ENCODE measurements at places on chromosomes 5 and 9.

- peak; percentile 77 for DNase-seq
Measured at GRCh38 chr9:97740848-97741821, 44.0 kb upstream of the XPA start.

GRCh38 chr5:93586736-93587596 lies 3.9 kb downstream of the NR2F1 start:
- no peak for DNase-seq

DNA sequence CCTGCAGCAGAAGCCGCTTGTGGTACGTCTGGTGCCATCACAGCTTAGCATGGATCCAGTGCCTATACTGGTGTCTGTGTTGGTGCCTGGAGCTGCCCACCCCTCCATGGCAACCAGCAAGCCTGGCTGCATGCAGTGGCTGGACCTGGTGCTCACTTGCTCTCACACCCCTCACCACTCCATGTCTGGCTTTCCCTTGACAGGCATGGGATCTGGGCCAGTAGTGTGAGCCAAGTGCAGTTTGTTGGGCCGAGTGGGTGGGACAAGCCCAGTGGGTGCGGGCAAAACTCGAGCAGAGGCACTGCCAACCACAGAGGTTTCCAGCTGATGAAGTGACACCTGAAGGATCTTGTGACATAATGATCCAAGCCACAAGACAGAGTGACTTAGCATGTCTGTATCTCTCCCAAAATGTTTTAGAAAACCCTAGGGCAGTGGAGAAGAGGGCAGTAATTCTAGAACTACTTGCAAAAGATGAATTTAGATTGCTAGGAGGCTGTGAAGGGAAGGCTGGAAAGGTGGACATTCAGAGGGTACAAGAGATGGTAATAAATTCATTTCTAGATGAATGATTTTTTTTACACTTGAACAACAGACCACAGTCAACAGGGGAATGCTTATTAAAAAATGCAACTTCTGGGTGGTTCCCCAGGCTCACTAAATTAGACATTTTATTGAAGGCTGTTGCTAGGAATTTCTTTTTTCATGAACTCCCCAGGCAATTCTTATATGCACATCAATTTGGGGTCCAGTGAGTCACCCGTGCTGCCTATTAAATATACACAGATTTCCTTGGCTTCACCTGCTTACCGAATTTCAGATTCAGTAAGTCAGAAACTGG lies 660.3 kb downstream of the TLR4 start:
- DNase-seq: no peak

DNA sequence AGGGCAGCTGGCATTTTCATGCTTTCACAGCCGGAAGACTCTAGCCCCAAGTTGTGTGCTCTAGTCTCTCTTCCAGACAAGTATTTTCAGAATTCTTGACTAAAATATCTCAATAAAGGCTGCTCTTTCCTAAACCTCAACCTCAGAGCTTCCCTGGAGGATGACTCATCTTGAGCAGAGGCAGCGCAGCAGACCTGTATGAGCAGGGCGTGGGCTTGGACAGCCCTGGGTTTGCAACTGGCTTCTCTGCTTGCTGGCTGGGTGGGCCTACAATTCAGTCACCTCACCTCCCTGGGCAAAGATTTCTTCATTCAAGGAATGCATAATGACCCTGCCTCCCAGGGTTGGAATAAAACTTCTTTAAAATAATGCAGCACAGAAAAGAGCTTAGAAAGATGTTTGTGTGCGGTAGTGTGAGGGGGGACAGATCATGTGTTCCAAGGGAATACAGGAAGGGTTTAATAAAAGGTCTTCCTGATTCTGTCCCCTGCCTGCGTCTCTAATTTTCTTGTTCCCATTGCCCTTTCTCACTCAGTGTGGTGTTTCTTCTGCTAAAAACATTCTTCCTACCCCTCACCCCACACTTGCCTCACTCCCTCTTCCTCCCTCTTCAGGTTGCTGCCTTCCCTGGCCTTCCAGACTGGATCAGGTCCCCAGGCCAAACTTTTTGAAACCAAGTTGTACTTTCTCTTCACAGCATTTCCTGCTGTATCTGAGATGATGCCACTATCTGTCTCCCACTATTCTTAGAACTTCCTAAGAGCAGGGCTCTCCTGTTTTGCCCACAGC lies 39.4 kb upstream of the MAP1B start:
- DNase-seq: peak; percentile 14

- DNase-seq: no peak
Measured at GRCh38 chr5:14700478-14701436, 36.2 kb downstream of the OTULIN start.

DNA sequence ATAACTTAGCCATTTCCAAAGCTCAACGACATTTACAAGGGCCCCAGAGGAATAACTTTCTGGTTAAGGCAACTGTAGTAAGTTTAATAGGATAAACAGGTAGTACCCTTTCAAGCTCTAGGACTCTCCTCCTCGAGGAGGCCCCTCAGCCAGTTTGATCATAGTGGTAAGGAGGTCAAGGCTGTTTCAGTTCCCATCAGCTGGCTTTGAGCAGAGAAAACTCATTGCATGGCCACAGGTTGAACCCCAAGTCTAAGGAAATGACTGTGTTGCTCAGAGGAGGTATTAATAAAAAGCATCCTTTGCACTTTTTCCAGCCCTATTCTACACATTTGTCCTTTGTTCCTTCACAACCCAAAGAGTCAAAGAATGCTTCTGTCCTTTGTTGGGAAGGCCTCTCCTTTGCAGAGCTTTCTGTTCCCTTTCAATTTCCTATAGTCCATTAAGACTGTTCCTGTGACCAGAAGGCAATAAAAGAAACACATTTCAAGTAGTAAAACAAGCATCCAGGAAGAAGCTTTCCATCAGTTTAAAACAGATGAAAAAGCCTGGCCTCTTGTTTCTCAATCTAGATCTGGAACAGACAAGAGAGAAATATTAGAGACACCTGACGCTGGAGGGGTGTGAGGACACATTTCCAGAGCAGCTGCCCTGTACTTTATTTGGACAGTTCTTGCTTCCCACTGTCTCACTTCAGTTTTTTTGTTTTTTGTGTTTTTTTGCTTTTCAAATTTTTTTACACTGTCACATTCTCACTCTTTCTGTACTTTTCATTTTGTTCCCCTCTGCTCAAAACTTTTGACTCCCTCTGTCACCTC lies 54.1 kb downstream of the PRRC1 start:
- no peak for DNase-seq

DNA sequence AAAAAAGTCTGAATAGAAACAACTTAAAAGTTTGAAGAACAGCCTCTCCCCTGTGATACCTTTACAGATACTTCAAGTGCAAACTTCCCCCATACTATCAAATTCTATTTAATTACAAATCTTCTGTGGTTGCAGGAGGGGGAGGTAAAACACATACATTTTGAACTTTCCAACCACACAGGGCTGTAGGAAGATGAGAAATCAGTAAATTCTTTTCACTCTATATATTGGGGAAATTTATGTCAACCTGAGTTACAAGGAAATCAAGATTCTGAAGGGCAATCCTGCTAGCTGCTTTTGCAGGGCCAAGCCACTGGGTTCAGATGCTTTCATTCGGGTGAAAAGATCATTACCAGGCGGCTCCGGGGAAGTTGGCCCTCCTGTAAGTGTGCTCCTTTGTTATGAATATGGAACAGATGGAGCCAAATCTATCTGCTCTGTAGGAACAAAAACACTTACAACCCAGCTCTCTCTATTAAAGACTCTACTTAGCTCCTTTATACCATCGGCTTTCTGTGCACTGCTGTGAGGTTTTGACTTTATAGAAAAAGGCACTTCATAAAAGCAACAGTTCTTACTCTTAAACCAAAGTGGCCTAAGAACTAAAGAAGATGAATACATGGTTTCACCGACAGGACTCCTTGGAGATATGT lies 269.1 kb downstream of the EFNA5 start:
- DNase-seq: no peak

DNA sequence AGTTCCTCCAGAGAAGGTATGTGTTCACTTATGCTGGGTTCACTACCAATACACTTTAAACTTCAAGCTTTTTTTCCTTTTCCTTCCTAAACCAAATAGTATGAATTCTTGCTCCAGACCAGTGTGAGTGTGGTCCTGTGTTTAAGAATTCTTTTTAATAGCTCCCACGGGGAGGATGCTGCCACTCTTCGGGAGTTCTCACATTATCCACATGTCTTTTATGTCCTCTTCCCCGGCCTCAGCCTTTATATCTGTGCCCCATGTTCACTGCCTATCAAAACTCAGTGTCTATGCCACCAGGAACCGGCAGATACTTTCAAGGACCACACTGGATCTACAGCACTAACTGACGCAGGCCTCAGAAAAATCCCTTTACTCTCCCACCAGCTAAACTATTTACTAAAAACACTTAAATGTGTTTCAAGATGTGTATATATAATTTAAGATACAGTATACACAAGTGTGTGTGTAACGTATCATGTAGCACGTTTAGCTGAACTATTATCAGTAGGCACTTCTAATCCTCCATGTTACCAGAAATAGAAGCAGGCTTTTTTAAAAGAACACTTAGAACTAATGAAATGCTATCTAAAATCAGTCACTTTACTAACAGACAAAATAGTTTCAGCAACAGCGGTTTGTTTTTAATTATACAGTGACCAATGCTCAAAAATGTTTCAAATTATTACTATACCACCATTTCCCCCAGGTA lies 88.0 kb downstream of the PLPP1 start:
- DNase-seq: no peak

DNA sequence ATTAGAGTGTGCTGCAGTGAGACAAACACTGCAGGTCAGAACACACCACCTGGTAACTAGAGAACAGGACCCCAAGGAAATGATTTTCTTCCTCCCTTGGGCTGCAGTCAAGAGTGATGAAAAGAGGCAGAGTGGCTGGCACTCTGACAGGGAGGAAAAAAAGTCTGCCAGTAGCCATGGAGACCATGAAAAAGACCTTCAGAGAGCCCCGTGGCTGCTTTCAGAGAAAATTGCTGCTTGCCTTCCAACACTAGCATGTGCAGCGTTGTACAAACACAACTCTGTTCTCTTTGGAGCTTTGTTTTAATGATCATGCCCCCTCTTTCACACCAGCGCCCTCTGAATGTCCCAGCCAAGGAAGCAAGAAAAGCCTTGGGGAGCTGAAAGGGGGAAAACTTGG lies 68.8 kb downstream of the ANKRD55 start:
- DNase-seq: no peak

DNA sequence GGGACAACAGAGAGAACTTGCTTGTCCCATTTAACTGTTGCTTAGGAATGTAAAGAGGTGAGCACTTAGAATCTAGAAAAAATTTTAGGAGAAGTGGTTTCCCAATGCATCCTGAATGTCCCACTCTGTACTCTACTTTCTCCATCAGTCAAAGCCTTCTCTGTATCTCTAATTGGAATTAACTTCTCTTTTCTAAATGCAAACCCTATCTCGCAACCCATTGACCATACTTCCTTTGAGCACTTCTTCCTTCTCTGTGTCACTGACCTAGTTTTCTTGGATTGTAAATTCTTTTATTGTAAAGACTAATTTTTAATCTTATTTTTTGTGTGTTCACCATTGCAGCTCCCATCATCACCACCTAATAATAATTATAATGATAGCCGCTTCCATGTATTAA lies 33.3 kb downstream of the ADRB2 start:
- DNase-seq: no peak

DNA sequence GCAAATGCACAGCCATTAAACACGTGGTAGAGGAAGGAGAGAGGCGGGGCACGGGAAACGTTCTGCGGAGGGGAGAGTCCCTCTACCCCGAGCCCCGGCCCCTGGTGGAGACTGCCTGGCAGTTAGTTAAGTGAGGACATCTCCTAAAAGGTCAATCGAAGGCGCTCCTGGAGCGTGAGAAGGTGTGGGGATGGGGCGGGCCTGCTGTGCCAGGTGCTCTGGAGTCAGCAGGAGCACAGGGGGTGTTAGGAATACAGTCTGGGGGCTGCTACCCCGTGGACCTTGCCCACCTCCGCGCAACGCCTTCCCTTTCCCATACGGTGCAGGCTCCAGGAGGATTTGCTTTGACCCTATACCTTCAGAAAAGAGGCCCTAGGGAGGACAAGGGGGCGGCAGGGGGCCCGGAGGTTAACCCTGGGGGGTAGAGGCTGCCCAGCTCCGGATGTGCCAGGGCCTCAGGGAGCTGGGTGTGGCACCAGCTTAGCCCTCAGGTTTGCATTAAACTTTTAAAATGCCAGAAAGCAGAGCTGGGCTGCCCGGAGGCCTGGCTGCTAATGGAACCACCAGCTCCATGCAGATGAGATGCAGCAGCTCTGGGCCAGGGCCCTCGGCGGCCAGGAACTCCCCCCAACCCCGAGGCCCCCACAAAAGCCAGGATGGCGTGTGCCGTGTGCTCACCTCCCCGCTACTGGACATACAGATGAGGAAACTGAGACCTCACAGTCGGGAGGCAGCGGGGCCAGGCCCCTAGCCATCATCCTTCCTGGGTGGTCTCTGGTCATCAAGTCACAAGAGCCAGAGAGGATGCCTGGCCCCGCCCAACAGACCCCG lies 39.2 kb downstream of the NACC2 start:
- no peak for DNase-seq

DNA sequence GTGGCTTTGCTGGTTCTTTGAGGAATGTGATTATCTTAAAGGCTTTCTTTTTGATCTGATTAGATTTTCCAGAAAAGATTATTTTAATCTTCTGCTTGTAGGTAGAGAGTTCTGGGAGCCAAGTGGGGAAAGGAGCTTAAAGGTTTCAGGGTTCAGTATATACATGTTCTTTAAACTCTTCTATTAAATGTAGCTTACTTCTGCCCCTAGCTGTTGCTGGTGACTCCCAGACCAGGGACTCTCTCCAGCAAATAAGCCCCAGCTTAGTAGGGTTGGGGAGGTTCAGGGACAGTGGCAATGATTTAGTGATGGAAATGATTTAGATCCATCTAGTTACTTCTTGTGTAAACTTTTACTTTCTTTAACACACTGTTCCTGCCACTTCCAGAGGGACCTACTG lies 72.2 kb downstream of the SLC12A2 start:
- DNase-seq: peak; percentile 93

DNA sequence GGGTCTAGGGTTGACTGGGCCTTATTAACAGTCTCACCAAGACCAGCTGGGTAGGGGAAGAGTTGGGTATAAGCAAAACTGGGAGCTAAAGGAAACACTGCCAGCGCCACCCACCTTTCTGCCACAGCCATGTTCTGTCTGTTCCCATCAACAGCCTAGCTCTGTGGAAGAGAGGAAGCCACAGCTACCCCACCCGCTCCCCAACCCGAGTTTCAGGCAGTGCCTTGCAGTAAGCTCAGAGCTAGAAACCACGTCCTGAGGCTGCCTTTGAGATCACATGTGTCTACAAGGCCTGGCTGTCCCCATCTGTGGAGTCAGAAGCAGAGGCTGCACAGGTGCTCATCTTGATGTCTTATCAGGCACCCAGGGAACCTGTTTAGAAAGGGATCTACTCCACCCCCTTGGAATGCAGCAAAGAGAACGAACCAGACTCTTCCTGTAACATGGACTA lies 15.3 kb downstream of the HNRNPH1 start:
- peak; percentile 52 for DNase-seq

- peak; percentile 69 for DNase-seq
Measured at GRCh38 chr5:135225856-135226560, 173.0 kb downstream of the MACROH2A1 start.

DNA sequence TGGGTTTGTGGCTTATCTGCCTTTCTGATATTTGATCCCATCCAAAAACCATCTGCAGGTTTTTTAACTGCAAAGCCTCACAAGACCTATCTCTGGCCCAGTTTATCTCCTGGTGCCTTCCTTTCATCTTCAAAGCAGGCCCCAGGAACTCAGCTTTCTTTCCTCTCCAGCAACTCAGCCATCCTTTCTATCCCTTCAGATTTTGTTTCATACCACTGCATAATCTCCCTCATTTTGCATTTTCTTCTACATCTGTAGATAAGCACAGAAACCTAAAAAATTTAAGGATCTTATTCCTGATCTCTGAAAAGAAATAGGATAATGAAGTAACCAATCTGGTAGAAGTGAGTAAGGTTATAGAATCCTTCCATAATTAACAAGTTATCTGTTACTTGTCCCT lies 19.5 kb upstream of the ERCC6L2 start:
- DNase-seq: no peak

Measured in NCI-H82 (cell line).